Thoracic aorta (tissue), 2 donors: ENCODE measurements at places on chromosomes 5 and 9. TPM values are rescaled to one million over a fixed set of nuclear protein-coding genes. Genes with fewer than 3 reads are reported as not detected.

GRCh38 chr9:120936764-120937122, 10.1 kb upstream of the TRAF1 start:
- no peak for DNase-seq
- H3K27ac ChIP-seq, result peak overlapping the region; percentile 96
- no peaks in the 10 kb centered on the region for H3K36me3 ChIP-seq
- H3K4me1 ChIP-seq, result peaks cover 62% of the 10 kb centered on the region

- no peaks in the 10 kb centered on the region for H3K4me1 ChIP-seq
- no peak overlapping the region for H3K4me3 ChIP-seq
- H3K27me3 ChIP-seq, result no peaks in the 10 kb centered on the region
- DNase-seq, result no peak
- H3K36me3 ChIP-seq, result no peaks in the 10 kb centered on the region
Observed at GRCh38 chr5:39755452-39755851, 330.7 kb upstream of the DAB2 start.

- H3K36me3 ChIP-seq, result no peaks in the 10 kb centered on the region
- H3K27ac ChIP-seq, result no peak overlapping the region
- no peak overlapping the region for H3K4me3 ChIP-seq
- no peak for DNase-seq
- no peaks in the 10 kb centered on the region for H3K27me3 ChIP-seq
Observed at GRCh38 chr9:126399251-126399650, 72.6 kb downstream of the MVB12B start.

Gene MEF2C
- 104 TPM for total RNA-seq

DNA sequence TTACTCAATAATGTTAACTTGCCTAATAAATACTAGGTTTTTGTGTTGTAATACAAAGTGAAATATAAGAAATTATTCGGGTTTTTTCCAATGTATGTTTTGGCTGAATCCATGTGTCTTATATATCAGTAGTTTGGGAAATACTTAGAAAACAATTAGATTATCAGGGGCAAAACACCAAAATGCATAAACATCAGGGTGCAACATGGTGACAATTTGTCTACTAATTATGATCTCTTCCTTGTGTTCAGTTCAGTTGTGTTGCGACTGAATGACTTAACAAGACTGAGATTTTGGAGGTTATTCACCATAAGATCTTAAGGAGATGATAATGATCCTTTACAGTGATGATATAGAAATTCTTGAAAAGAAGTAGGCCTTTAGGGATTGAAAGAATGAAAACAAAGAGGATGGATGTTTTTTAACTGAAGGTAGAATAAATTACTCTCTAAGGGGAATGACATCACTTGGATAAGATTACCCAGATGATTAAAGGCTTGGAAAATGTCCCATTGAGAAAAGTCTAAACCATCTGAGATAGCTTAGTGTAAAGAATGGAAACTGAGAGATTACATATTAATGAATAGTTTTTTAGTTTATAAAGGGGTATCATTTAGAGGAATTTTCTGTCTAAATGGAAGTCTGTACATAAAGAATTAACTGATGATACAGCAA, 415.8 kb downstream of the SPATA31D1 start:
- no peak overlapping the region for H3K4me3 ChIP-seq
- H3K27me3 ChIP-seq, result no peaks in the 10 kb centered on the region
- H3K4me1 ChIP-seq, result no peaks in the 10 kb centered on the region
- no peak for DNase-seq

DNA sequence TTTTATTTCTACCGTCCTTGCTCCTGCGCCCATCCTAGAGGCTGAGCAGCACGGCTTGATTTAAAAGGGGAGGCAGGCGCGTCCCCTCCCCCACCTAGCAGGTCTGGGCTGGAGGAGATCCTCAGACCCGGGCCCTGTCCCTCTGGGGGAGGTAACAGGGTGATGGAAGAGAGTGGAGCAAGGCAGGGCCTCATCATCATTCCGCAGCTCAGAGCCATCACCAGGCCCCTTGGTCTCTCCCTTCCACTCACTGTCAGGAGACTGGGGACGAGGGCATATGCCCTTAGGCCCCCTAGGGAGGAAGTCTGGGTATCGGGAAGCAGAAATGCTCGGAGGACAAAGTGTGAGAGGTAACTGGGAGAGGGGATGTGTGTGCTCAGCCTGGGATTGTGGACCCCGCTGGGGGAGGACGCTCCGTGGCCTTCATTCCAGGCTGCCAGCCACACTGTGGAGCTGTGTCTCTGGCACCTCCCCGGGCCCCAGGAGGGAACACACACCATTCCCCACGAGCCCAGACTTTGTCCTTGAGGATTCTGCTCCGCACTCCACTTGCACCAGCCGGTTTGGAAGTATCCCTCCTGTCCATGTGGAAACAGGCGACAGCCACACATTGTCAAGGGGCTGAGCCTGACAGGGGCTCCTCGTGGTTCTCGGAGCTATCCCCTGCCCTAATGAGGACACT, 761 bp downstream of the REEP2 start:
- no peaks in the 10 kb centered on the region for H3K27me3 ChIP-seq
- H3K27ac ChIP-seq, result no peak overlapping the region
- H3K4me1 ChIP-seq, result peaks cover 18% of the 10 kb centered on the region

GRCh38 chr9:3181049-3181953, 337.4 kb upstream of the PUM3 start:
- H3K27ac ChIP-seq, result no peak overlapping the region
- H3K4me1 ChIP-seq, result peaks cover 7% of the 10 kb centered on the region
- H3K27me3 ChIP-seq, result no peaks in the 10 kb centered on the region
- peak overlapping the region; percentile 16 for H3K4me3 ChIP-seq

Gene CCDC171
- total RNA-seq, result 6.4 TPM

DNA sequence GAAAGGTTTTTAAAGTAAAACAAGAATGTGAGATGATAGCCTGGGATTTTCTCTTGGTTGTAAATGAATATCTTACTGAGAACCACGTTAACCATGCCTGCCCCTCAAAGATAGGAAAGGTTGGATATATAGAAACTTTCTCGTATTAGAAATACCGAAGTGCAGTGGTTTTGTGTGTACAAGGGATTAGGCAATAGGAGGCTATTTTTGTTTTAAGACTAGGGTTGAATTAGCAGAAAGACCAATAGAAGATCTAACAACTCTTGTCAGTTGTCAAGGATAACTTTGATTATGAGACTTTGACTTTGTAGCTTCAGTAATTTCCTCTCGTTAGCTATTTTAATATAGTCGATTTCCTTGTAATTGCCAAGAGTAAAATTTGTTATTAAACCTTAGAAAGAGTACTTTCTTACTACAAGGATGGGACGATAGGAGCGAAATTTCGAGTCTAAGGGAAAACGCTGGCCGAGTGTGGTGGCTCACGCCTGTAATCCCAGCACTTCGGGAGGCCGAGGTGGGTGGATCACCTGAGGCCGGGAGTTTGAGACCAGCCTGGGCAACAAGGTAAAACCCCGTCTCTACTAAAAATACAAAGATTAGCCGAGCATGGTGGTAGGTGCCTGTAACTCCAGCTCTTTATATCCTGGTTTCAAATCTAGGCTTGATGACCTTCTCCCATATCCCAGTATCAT, 838 bp downstream of the POLK start:
- peak overlapping the region; percentile 90 for H3K4me3 ChIP-seq
- H3K36me3 ChIP-seq, result no peaks in the 10 kb centered on the region
- H3K27me3 ChIP-seq, result no peaks in the 10 kb centered on the region
- H3K27ac ChIP-seq, result peak overlapping the region; percentile 90
- DNase-seq, result no peak
- peaks cover 32% of the 10 kb centered on the region for H3K4me1 ChIP-seq

- no peak overlapping the region for H3K27ac ChIP-seq
- H3K27me3 ChIP-seq, result no peaks in the 10 kb centered on the region
- no peak for DNase-seq
Observed at GRCh38 chr9:133768371-133768858, 30.3 kb upstream of the SARDH start.

- H3K36me3 ChIP-seq, result no peaks in the 10 kb centered on the region
- H3K27me3 ChIP-seq, result no peaks in the 10 kb centered on the region
- no peak overlapping the region for H3K4me3 ChIP-seq
- H3K4me1 ChIP-seq, result peaks cover 8% of the 10 kb centered on the region
Observed at GRCh38 chr9:3511551-3511950, 14.2 kb downstream of the RFX3 start.

GRCh38 chr5:58094031-58094430, 365.9 kb downstream of the PLK2 start:
- no peaks in the 10 kb centered on the region for H3K4me1 ChIP-seq
- no peak overlapping the region for H3K4me3 ChIP-seq
- H3K27ac ChIP-seq, result no peak overlapping the region
- no peaks in the 10 kb centered on the region for H3K36me3 ChIP-seq

Gene MEGF10
- total RNA-seq, result 0.21 TPM

DNA sequence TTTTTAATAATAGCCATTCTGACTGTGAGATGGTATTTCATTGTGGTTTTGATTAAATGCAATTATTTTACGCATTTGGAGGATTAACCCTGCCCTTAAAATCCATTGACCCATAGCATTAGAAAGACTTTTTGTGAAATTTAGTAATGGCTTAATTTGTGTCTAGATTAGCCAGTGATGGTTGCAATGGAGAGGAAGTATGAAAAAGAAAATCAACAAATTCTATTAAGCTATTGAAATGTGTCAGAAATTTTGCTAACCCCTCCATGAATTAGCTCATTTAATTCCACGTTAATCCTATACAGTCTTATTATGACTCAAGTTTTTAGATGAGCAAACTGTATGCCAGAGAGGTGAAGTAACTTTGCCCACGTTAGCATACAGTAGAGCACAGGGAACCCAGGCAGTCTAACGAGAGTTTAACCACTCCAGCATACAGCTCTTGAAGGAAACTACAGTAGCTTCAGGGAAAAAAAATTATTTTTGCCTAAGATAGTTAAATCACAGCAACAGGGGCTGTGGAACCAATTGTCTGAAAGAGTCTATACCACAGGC, 158.2 kb upstream of the PPP2R2B start:
- H3K4me3 ChIP-seq, result no peak overlapping the region
- no peaks in the 10 kb centered on the region for H3K27me3 ChIP-seq
- H3K36me3 ChIP-seq, result no peaks in the 10 kb centered on the region
- H3K27ac ChIP-seq, result no peak overlapping the region
- no peaks in the 10 kb centered on the region for H3K4me1 ChIP-seq

DNA sequence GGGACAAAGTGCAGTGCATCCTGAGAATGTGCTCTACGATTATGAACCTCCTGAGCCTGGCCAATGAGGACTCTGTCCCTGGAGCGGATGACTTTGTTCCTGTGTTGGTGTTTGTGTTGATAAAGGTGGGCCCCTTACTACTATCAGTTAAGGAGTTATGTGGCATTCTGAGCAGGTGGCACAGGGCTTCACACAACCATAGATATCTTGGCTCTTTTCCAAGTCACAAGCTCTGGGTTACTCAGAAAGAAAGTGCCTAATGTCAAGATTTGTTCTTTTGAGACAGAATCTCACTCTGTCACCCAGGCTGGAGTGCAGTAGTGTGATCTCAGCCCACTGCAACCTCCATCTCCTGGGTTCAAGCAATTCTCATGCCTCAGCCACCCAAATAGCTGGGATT, 99.0 kb downstream of the GAPVD1 start:
- H3K27me3 ChIP-seq, result no peaks in the 10 kb centered on the region
- no peak for DNase-seq
- no peak overlapping the region for H3K4me3 ChIP-seq
- no peak overlapping the region for H3K27ac ChIP-seq
- H3K36me3 ChIP-seq, result peaks cover 50% of the 10 kb centered on the region
- no peaks in the 10 kb centered on the region for H3K4me1 ChIP-seq

GRCh38 chr5:132704875-132705274, 31.1 kb downstream of the IL4 start:
- peaks cover 15% of the 10 kb centered on the region for H3K36me3 ChIP-seq
- H3K27me3 ChIP-seq, result no peaks in the 10 kb centered on the region
- no peak for DNase-seq
- no peak overlapping the region for H3K4me3 ChIP-seq
- no peak overlapping the region for H3K27ac ChIP-seq

Gene MED7
- total RNA-seq, result 5.1 TPM

DNA sequence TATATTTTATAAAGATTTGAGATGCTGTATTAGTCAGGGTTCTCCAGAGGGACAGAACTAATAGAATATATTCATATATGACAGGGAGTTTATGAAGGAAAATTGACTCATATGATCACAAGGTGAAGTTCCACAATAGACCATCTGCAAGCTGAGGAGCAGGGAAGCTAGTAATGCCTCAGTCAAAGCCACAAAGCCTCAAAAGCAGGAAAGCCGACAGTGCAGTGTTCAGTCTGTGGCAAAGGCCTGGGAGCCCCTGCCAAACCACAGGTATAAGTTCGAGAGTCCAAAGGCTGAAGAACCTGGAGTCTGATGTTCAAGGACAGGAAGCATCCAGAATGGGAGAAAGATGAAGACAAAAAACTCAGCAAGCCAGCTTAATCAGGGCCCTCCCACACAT, 382.2 kb downstream of the LRRC70 start:
- no peak overlapping the region for H3K27ac ChIP-seq
- DNase-seq, result no peak
- no peaks in the 10 kb centered on the region for H3K4me1 ChIP-seq
- no peaks in the 10 kb centered on the region for H3K36me3 ChIP-seq

Gene SHOC1
- total RNA-seq, result not detected

GRCh38 chr5:177403102-177403791, 2.8 kb upstream of the PFN3 start:
- no peak overlapping the region for H3K27ac ChIP-seq
- H3K4me3 ChIP-seq, result peak overlapping the region; percentile 81
- H3K36me3 ChIP-seq, result no peaks in the 10 kb centered on the region
- no peak for DNase-seq

DNA sequence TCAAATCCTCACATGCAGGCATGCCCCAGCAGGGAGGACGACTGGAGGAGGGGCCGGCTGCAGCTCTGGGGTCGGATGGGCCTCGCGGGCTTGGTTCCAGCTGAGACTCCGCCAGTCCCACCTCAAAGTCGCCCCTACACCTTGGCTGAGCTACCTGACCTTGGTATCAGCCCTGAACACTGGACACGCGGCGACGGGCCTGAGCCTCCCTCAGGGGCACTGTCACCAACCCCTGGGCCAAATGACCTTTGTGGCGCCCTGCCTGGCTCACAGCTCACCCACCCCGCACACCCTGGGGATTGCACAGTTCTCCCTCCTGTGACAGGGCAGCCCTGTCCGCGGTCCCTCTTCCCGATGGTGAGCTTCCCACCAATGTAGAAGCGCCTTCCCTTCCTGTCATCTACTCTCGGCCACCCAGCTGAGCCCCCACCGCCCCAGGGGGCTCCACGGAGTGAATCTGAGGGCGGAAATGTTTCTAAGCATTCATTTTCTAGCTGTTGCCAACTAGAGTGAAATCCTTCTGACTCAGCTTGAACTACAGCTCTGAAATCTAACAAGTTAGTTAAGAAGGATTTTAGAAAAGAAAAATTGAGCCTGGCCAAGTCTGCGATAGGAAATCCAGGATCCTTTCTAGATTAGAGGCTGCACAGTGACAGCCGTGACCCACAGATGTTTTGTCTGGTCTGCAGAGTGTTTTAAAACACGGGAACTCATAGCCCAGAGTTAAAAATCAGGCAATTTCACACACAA, 138.9 kb upstream of the PHYKPL start:
- no peaks in the 10 kb centered on the region for H3K36me3 ChIP-seq
- peaks cover 19% of the 10 kb centered on the region for H3K4me1 ChIP-seq
- no peak for DNase-seq
- H3K27ac ChIP-seq, result peak overlapping the region; percentile 2

DNA sequence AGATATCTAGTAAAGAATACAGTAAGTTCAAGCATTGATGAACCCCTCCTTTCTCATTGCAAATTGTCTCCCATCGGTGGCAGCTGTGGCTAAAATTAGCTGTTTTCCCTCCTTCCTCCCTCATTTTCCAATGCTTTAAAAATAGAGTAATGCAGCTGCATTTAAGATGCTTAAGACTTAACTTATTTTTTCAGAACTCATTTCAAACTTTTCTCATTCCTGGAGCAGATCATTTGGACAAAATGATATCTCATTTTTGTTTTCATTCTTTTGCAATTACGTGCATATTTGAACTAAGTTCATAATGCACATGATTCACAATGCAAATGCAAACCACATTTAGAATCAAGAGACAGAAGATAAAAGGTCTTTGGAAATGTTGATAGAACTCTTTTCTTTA, 14.6 kb downstream of the HSPB3 start:
- DNase-seq, result no peak
- H3K4me1 ChIP-seq, result peaks cover 18% of the 10 kb centered on the region
- no peaks in the 10 kb centered on the region for H3K36me3 ChIP-seq
- peak overlapping the region; percentile 55 for H3K4me3 ChIP-seq
- H3K27me3 ChIP-seq, result no peaks in the 10 kb centered on the region
